ENCODE measurements at places on chromosomes 3 and 15.

DNA sequence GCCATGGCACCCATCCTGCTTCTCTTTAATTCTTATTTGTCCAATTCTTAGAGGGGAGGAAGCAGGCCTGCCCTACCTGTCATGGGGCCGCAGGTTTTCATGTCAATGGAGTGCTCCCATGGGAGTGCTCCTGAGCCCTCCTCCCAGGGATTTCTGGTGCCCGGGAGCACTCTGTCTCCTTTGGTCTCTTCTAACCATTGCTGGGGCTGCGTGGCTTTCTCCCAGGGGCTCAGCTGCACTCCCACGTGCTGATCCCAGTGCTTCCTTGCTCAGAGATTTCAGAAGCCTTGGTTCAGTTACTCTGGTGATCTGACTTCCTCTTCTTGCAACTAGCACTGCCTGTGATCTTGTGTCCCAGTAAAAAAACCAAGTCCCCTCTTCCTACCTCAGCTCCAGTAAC is 68.0 kb upstream of the ARL8B start:
- DNase-seq = no peak

DNA sequence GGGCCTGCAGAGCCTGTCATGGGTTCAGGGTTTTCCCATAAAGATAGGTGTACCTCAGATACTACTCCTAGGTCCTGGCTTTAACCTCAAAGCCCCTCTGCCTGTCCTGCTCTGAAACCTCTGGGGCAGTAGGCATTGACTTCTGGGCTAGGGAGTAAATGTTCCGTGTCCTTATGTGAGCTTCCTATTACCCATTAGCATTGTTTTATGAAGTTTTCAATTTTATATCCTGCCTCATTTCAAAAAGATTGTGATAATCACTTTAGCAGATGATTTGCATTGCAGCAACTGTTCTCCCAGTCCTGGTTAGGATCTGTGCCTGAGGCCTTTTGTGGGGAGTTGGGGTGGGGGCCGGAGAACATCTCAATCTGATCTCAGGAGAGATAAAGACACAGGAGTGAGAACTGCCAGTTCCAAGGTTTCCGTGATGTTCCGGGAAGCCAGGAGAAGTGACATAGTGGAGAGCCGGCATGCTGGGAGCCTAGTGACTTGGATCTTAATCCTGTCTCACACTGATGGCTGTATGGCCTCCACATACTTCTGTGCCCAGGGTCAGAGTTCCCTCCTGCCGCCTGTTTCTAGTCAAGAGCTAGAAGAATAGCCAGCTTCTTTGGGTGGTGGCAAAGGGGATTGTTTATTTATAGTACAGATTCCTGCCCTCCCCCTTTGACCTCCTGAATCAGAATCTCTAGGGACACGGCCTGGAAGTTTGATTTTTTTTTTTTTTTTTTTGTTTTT is 10.6 kb downstream of the TPM1 start:
- no peak for DNase-seq

- no peak for DNase-seq
Measured at GRCh38 chr3:38616111-38616510, 33.4 kb downstream of the SCN5A start.

DNA sequence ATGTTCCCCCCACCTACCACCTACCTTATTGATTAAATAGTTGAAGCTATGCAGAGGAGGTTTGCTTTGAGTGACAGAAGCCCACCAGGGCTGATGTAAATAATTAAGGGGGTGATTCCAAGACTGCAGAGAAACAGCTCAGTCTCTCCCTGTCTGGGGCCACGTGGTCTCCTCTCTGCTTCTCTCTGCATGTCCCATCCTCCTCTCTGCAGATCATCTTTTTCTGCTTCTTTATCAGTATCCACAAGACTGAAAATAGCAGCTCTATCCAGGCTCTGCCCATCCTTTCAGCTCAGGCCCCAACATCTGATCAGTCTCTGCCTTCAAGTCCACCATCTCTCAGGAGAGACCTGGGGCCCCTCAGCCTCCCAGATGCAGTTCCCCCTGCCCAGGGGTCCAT is 110.8 kb downstream of the ANP32A start:
- no peak for DNase-seq

GRCh38 chr3:187669675-187670504 is at the start of gene SST:
TSS of gene SST (minus strand) at chr3:187670394. CDS start at chr3:187670291, 103 bp downstream.
- no peak for DNase-seq

DNA sequence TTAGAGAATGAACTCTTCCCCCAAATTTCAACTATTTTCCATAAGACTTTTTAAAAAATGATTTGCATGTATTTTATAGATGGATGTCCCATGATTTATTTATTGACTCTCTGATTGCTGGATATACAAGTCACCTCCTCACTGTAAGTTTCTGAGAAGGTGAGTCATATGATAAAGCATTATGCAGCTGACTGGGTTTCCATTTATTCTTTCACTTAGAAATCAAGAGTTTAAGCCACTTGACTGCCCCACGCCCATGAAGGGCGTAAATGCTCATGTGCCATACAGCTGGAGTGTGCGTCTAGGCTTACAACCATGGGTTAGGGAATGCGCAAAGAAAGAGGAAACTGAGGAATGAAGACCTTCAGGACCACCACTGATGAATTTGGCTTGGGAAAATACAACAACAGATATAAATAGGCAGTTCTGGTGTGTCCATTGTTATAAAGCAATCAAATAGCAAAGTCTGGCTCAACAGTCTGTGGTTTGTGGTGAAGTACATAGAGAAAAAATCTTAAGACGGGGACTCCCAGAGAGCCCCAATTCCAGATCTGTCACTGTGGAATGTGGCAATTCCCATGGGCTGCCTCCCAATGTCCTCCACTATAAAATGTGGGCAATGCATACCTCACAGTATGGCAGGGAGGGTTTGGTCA is 20.3 kb downstream of the SLCO2A1 start:
- no peak for DNase-seq

DNA sequence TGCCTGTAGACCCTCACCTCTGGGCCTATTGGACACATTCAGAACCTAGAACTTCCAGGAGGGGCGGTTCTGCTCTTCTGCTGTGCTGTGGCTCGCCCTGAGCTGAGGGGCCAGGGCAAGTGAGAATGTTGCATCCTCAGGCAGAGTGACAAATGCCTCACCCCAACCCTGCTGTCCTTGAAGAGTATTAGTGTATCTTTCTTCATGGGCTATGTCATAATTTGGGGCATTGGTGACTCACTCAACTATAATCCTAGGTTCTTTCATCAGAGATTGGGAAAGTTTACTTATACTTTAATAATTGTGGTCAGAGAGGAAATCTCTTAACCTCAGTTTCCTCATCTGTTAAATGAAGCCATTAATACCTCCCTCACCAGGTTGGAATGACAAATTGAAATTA is 143.8 kb downstream of the SV2B start:
- DNase-seq = no peak

GRCh38 chr15:91897585-91898372 is 44.3 kb downstream of the SLCO3A1 start:
- DNase-seq = no peak

DNA sequence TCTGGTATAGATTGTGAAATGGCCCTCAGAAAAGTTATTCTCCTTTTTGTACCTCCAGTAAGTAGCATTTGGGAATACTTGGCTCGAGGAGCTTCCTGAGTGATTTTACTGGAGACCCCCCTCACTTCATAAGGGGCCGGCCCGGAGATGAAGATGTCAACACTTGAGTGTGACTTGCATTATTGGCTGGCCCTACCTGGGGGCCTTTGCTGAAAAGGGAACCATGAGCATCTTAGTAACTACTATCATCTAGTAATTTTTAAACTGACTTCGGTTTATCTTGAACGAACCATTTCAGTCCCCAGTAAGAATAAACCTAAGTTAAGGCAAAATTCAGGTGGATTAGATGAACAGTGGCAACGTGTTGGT is 1.3 kb downstream of the FAIM start:
- DNase-seq = no peak

DNA sequence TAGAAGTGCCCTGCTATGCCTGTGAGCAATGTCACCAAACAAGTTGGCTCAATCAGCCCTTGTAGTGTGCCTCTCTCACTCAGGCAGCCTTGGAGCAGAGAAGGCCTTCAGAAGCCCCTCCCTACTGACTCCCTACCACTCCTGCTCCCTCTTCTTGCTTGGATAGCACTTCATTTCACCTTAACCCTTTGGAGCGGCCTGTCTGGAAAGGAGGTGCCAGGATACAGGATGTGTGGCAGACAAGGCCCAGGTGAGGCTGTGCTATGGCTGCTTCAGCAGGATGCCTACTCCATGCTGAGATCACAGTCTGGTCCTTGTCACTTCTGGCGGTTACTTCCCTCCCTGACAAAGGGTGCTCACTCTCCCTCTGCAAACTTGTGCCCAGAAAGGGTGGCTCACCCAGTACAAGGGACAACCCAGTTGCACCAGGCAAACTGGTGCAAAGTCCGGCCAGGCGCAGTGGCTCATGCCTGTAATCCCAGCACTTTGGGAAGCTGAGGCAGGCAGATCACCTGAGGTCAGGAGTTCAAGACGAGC is 1.1 kb downstream of the MON1A start:
- DNase-seq = no peak

DNA sequence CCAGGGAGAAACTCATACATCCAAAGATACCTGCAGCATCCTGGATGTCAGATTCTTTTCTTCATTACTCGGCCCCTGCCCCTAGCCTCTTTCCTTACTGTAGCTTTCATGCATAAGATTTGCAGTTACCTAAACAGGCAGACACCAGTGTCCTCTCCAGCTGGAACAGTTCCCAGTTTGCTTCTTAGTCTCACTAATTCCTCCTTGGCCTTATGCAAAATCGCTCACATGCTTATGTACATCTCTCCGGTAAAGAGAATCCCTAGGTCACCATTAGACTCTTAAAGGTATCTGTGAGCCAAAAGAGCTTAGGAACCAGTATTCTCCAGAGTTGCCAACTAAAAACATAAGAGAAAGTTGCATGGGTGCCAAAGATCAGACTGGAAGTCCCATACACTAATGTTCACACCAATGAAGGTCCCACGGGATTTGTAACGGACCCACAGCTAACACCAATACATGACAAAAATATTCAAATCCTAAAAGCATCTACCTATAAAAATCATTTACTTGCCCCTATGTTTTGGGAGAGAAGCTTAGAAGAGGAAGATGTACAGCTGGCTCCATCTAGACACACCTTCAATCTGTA is 66.6 kb downstream of the CBLB start:
- DNase-seq = no peak

GRCh38 chr15:73125219-73125618 is 73.0 kb downstream of the NEO1 start:
- DNase-seq = no peak

- DNase-seq = no peak
Measured at GRCh38 chr3:107524326-107524840, 1.6 kb downstream of the BBX start.

DNA sequence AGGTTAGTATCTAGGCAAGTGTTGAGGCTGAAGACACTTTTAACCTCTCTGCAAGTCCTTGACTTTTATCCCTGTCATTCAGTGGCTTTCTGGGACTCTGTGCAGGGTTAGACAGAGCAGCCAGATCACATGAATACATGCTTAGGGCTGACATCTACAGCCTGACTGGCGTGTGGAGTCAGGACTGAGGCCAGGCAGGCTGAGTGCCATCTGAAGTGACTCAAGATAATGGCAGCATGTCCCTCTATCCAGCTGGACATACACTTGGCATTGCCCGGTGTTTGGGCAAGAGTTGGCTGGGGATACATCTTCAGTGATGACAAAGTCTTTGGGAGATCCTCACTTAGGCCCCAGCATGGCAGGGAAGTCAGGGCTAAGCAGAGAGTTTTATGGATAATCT is 22.4 kb downstream of the DUOX2 start:
- DNase-seq = no peak

- no peak for DNase-seq
Measured at GRCh38 chr15:96625256-96625655, 294.8 kb downstream of the NR2F2 start.

DNA sequence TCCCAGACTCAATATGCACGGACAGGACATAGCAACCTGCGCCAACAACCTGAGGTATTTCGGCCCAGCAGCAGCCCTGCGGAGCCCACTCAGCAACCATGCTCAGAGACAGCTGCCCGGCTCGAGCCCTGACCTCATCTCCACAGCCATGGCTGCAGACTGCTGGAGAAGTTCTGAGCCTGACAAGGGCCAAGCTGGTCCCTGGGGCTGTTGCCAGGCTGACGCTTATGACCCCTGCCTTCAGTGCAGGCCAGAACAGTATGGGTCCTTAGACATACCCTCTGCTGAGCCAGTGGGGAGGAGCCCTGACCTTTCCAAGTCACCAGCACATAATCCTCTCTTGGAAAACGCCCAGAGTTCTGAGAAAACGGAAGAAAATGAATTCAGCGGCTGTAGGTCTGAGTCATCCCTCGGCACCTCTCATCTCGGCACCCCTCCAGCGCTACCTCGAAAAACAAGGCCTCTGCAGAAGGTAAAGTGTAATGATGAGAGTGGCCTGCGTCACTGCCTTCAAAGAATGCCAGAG is 25.5 kb downstream of the TMEM41A start:
- no peak for DNase-seq

DNA sequence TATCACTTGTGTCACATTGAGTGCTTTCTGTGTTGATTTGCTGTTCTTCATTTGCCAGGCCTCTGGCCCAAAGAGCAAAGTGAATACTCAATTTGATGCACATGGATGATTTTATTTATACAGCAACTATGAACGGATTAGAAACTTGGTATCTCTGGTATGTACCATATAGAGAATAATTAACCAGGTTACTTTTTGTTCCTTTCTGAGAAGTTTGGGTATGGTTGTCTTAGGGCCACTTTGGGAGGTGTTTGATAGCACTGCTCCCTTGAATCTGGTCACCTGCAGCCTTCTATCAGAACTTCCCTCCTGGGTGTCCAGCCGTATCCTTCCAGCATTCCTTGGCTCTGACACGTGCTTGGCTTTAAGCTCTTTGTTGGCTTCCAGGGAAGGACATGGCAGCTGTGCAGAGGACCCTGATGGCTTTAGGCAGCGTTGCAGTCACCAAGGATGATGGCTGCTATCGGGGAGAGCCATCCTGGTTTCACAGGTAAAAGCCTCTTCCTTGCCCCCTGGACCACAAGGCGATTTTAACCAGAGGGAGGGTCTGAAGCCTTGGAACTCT is 12.7 kb downstream of the TAGLN3 start:
- no peak for DNase-seq

- no peak for DNase-seq
Measured at GRCh38 chr3:72585966-72586365, 262.3 kb downstream of the SHQ1 start.

GRCh38 chr15:70801109-70801508 is 37.8 kb upstream of the UACA start:
- no peak for DNase-seq

- no peak for DNase-seq
Measured at GRCh38 chr15:61796056-61796455, 264.2 kb downstream of the VPS13C start.

- DNase-seq = no peak
Measured at GRCh38 chr15:42727750-42728381, 9.1 kb downstream of the CDAN1 start.

- peak; percentile 56 for DNase-seq
Measured at GRCh38 chr15:37100966-37101215, 542 bp upstream of the MEIS2 start.

DNA sequence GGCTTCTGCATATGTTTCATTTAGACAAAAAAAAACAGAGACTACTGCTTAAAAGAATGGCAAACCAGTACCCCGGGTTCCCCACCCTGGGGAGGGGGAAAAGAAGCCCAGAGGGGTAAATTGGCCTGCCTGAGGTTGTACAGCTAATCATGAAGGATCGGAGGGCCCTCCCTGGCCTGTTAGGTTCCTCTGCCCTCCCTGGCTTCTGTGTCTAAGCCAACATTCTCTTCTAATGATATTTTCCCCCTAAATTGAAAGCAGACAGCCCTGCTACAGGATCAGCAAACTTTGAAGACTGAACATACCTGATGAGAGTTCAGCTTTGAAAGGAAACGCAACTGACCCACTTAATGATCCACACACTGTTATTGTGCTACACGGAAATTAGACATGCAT is 2.5 kb downstream of the ARHGAP31 start:
- no peak for DNase-seq

- DNase-seq = no peak
Measured at GRCh38 chr3:30333903-30334302, 272.5 kb upstream of the TGFBR2 start.

Measured in NCI-H1930 (cell line).